ENCODE measurements at places on chromosomes 2 and 18. TPM values are rescaled to one million over a fixed set of nuclear protein-coding genes. Genes with fewer than 3 reads are reported as not detected.

The PRSS56 gene
- not detected for total RNA-seq

The INHBB gene
- total RNA-seq, result 0.90 TPM

The FSIP2 gene
- 1.7 TPM for total RNA-seq

The CABLES1 gene
- total RNA-seq, result 29.3 TPM

The RNASEH1 gene
- 29.2 TPM for total RNA-seq

The VIL1 gene
- total RNA-seq, result not detected

The CXCR1 gene
- total RNA-seq, result not detected

The AQP4 gene
- total RNA-seq, result not detected

The CD207 gene
- not detected for total RNA-seq

- H3K36me3 ChIP-seq, result peaks cover 3% of the 10 kb centered on the region
- peak overlapping the region; percentile 74 for H3K27ac ChIP-seq
- H3K27me3 ChIP-seq, result no peaks in the 10 kb centered on the region
These were observed 122.9 kb downstream of the ATAD2B start for GRCh38 chr2:23803965-23804542.

DNA sequence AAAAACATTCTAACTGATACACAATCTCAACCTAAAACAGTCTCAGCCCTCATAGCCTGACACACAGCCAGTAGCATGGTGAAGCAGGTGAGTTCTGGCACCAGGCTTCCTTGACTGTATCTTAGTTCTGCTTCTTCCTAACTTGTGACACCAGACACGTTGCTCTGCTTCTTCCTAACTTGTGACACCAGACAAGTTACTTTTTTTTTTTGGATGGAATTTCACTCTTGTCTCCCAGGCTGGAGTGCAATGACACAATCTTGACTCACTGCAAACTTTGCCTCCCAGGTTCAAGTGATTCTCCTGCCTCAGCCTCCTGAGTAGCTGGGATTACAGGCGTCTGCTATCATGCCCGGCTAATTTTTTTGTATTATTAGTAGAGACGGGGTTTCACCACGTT is 6.7 kb upstream of the ATG16L1 start:
- no peak overlapping the region for H3K4me3 ChIP-seq
- no peaks in the 10 kb centered on the region for H3K27me3 ChIP-seq
- no peak overlapping the region for H3K27ac ChIP-seq
- H3K36me3 ChIP-seq, result no peaks in the 10 kb centered on the region

DNA sequence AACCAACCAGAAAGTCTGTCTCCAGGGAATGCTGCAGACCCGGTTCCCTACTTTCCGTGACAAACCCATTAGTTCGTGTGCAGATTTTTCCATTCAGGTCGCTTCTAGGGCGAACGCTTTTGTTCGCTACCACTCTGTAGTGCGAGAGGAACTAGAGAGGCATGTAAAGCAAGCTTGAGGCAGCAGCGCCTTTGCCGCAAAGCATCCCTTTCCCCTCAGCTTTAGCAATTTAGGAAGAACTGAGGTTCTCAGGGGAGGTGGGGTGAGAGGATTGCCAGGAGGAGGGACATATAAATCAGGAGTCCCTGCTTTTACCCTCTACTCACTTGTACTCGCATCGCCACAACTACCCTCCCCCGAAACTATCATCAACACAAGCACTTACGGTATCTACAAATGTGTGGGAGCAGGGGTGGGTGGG is 748 bp upstream of the ZNF804A start:
- H3K36me3 ChIP-seq, result peaks cover 2% of the 10 kb centered on the region

DNA sequence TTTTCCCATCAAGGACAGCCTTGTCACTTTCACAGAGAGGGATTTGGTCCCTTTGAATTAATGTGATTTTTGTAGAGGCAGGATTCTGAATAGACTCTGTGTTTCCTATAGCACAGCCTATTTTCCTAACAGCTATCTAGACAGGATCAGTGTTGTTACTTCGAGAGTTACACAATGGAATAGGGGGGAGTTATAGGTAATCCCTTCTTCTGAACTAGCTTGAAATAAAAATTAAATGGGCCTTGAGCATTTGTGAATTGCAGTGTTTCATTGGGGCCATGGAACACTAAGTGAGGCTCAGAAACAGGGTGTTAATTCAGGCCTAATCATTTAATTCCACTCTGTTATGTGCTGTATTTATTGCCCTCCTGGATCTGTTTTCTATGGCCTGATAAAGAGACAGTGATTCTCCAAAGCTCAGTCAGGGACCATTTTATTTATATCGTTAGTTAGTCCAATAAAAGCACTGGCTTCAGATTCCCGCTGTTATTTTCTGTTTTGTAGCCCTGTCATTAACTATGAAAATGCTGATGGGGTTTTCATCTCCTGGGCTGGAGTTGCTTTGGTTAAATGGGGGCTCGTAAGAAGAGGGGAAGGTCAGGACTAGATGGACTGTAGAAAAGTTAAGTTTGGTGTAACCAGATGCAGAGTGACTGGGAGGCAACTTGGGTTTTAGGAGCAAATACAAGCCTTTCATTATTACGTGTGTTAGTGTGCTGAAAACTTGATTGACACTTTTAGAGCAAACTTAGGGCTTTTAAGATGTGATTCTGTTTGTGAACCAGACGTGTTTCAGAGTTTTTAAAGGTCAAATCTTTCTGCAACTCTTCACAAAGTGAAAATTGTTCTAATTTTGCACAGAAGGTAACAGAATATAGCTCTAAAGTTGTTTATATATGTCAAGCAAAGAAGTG is 461.0 kb upstream of the HNRNPA3 start:
- no peaks in the 10 kb centered on the region for H3K36me3 ChIP-seq
- no peak overlapping the region for H3K4me3 ChIP-seq
- no peaks in the 10 kb centered on the region for H3K4me1 ChIP-seq
- peaks cover 18% of the 10 kb centered on the region for H3K27me3 ChIP-seq

GRCh38 chr2:8728305-8729015 is 46.6 kb downstream of the ID2 start:
- no peak overlapping the region for H3K4me3 ChIP-seq
- no peak overlapping the region for H3K27ac ChIP-seq
- peaks cover 35% of the 10 kb centered on the region for H3K36me3 ChIP-seq
- H3K27me3 ChIP-seq, result no peaks in the 10 kb centered on the region
- DNase-seq, result no peak

DNA sequence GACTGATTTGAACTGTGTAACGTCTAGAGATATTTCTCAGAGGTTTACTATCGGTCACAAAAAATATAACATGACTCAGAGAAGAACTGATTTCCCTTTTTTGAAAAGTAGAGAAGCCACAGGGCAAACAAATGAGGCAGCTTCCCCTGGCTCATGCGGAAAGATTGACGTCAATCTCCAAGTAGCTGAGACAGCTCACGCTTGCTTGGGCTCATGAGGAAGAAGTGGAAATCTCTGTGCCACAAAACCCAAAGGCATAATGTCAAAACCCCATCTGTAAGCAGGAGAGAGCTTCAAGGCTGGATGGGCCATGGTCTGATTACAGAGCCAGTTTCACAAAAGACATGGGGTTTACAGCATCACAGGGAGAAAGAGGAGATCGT is 188.1 kb downstream of the ARL4C start:
- H3K27me3 ChIP-seq, result no peaks in the 10 kb centered on the region
- H3K27ac ChIP-seq, result peak overlapping the region; percentile 82
- peaks cover 32% of the 10 kb centered on the region for H3K4me1 ChIP-seq
- no peak for DNase-seq
- H3K36me3 ChIP-seq, result no peaks in the 10 kb centered on the region

DNA sequence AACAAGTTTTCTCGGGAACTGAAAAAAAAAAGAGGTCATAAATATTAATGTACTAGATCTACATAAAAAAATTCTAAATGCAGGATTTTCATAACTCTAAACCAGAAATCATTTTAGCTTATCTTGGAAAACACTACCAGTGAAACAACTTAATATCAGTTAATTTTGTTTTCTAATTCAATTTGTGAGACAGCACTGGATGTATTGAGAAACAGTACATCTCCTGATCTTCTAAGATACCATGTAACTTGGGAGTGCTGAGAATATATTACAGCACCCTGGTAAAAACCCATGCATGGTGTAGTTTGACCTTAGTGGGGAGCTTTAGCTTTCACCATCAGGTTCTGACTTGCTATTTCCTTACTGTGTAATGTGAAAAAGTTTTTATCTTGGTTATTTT is 129.6 kb downstream of the NRXN1 start:
- no peak for DNase-seq
- H3K27ac ChIP-seq, result no peak overlapping the region
- H3K4me1 ChIP-seq, result no peaks in the 10 kb centered on the region
- peaks cover 2% of the 10 kb centered on the region for H3K27me3 ChIP-seq
- no peak overlapping the region for H3K4me3 ChIP-seq

GRCh38 chr2:239305222-239305575 is 95.6 kb downstream of the HDAC4 start:
- no peak overlapping the region for H3K4me3 ChIP-seq
- peak; percentile 62 for DNase-seq
- no peaks in the 10 kb centered on the region for H3K27me3 ChIP-seq
- no peak overlapping the region for H3K27ac ChIP-seq
- H3K36me3 ChIP-seq, result no peaks in the 10 kb centered on the region
- H3K4me1 ChIP-seq, result peaks cover 20% of the 10 kb centered on the region

GRCh38 chr2:237547841-237548416 is 18.4 kb upstream of the PRLH start:
- no peaks in the 10 kb centered on the region for H3K4me1 ChIP-seq
- H3K27ac ChIP-seq, result no peak overlapping the region
- DNase-seq, result peak; percentile 79
- H3K36me3 ChIP-seq, result peaks cover 1% of the 10 kb centered on the region
- H3K27me3 ChIP-seq, result no peaks in the 10 kb centered on the region

- peaks cover 45% of the 10 kb centered on the region for H3K4me1 ChIP-seq
- peak overlapping the region; percentile 85 for H3K4me3 ChIP-seq
- no peak for DNase-seq
These were observed 2.3 kb downstream of the SFXN5 start for GRCh38 chr2:73069041-73069854.

- no peak for DNase-seq
- H3K27me3 ChIP-seq, result peaks cover 2% of the 10 kb centered on the region
- H3K36me3 ChIP-seq, result no peaks in the 10 kb centered on the region
- H3K4me3 ChIP-seq, result no peak overlapping the region
- H3K4me1 ChIP-seq, result no peaks in the 10 kb centered on the region
- no peak overlapping the region for H3K27ac ChIP-seq
These were observed 209.1 kb upstream of the ID2 start for GRCh38 chr2:8472545-8473323.

- DNase-seq, result peak; percentile 33
- H3K4me3 ChIP-seq, result no peak overlapping the region
- H3K27ac ChIP-seq, result peak overlapping the region; percentile 97
- no peaks in the 10 kb centered on the region for H3K27me3 ChIP-seq
- H3K36me3 ChIP-seq, result peaks cover 23% of the 10 kb centered on the region
These were observed 159.7 kb downstream of the SMAD7 start for GRCh38 chr18:48790869-48791635.

GRCh38 chr18:78776151-78776550 is 203.5 kb upstream of the SALL3 start:
- H3K27me3 ChIP-seq, result no peaks in the 10 kb centered on the region
- H3K27ac ChIP-seq, result no peak overlapping the region
- no peak overlapping the region for H3K4me3 ChIP-seq
- no peak for DNase-seq
- H3K4me1 ChIP-seq, result no peaks in the 10 kb centered on the region

DNA sequence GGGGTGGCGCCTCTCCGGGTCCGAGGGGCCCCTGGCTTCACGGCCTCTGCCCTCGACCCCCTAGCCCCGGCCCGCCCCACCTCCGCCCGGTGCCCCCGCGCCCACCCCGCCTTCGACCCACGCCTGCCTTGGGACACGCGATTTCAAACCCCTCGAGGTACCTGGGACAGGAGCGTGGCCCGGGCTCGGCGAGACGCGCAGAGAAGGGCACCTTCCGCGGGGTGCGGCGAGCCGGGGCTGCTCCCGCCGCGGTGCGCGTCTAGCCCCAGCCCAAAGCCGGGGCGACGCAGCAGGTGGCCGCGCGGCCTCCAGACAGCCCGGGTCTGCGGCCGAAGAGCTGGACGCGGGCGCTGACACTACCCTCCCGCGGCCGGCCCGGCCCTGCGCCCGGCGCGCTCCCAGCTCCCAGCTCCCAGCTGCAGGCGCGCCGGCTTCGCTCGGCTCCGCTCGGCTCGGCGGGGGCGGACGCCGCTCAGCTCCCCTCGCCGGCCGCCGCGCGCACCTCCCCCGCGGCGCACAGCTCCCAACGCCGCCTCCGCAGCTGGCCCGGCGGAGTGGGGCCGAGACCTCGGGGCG is at the start of gene CRACDL:
Gene CRACDL, minus strand, starts transcription at position 449 of the 576 bp plus-strand sequence. CDS start 89,425 bp downstream, outside the sequence.
- no peaks in the 10 kb centered on the region for H3K36me3 ChIP-seq
- H3K27ac ChIP-seq, result peak within 1 kb of the TSS; percentile 74
- H3K27me3 ChIP-seq, result no peaks in the 10 kb centered on the region
- peak within 1 kb of the TSS; percentile 73 for H3K4me3 ChIP-seq
- peaks cover 61% of the 10 kb centered on the region for H3K4me1 ChIP-seq
- DNase-seq, result no peak

- no peak overlapping the region for H3K4me3 ChIP-seq
- H3K4me1 ChIP-seq, result no peaks in the 10 kb centered on the region
- no peak overlapping the region for H3K27ac ChIP-seq
- no peaks in the 10 kb centered on the region for H3K27me3 ChIP-seq
- no peaks in the 10 kb centered on the region for H3K36me3 ChIP-seq
These were observed 1971.0 kb upstream of the LRRTM1 start for GRCh38 chr2:82275599-82275998.

- DNase-seq, result no peak
- peaks cover 4% of the 10 kb centered on the region for H3K36me3 ChIP-seq
- H3K27me3 ChIP-seq, result no peaks in the 10 kb centered on the region
- no peaks in the 10 kb centered on the region for H3K4me1 ChIP-seq
- H3K4me3 ChIP-seq, result no peak overlapping the region
These were observed 70.7 kb downstream of the TBC1D8 start for GRCh38 chr2:101080211-101081068.

DNA sequence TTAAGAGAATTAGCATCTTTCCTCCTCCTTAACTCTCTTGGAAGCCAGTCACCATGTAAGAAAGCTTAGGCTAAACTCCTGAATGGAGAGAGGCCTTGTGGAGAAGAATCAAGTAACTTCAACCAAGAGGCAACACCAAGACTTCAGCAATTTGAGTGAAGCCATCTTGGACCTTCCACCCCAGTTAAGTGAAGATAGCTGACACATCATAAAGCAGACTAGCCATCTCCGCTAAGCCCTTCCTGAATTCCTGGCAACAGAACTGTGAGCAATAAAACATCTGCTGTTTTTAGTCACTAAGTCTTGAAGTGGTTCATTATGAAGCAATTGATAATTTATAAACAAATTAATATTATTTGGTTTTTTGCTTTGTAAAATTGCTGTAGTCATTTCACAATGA is 1.5 kb upstream of the ZNF397 start:
- H3K4me3 ChIP-seq, result no peak overlapping the region
- no peak for DNase-seq
- H3K4me1 ChIP-seq, result peaks cover 9% of the 10 kb centered on the region
- H3K27me3 ChIP-seq, result no peaks in the 10 kb centered on the region

DNA sequence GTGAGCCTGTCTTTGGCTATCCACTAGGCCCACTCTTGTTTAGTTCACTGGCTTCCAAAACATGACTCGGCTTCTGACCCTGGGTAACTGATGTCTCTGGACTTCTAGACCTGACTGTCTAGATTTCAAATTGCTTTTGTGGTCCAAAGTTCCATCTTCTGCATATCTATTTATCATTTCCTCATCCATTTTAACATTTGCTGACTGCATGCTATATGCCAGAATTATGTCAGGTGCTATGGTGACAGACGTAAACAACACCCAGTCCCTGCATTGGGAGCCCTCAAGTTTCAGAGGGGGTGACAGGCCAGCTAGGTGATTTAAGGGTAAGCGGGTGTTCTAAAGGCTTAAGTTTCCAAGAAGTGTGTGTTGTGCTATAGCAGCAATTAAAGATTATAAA is 140.9 kb downstream of the PIEZO2 start:
- peaks cover 7% of the 10 kb centered on the region for H3K36me3 ChIP-seq
- DNase-seq, result no peak
- peak overlapping the region; percentile 2 for H3K27ac ChIP-seq
- peaks cover 45% of the 10 kb centered on the region for H3K4me1 ChIP-seq

GRCh38 chr2:174969091-174969734 is 36.0 kb downstream of the CHN1 start:
- no peaks in the 10 kb centered on the region for H3K27me3 ChIP-seq
- H3K4me1 ChIP-seq, result peaks cover 73% of the 10 kb centered on the region
- H3K36me3 ChIP-seq, result peaks cover 2% of the 10 kb centered on the region
- DNase-seq, result no peak
- no peak overlapping the region for H3K4me3 ChIP-seq

Measured in chondrocyte (in vitro differentiated cells).